ENCODE measurements at places on chromosomes 12 and 14. TPM values are rescaled to one million over a fixed set of nuclear protein-coding genes. Genes with fewer than 3 reads are reported as not detected.

- no peak for DNase-seq
These were observed 91.2 kb upstream of the BMP4 start for GRCh38 chr14:54047645-54048308.

DNA sequence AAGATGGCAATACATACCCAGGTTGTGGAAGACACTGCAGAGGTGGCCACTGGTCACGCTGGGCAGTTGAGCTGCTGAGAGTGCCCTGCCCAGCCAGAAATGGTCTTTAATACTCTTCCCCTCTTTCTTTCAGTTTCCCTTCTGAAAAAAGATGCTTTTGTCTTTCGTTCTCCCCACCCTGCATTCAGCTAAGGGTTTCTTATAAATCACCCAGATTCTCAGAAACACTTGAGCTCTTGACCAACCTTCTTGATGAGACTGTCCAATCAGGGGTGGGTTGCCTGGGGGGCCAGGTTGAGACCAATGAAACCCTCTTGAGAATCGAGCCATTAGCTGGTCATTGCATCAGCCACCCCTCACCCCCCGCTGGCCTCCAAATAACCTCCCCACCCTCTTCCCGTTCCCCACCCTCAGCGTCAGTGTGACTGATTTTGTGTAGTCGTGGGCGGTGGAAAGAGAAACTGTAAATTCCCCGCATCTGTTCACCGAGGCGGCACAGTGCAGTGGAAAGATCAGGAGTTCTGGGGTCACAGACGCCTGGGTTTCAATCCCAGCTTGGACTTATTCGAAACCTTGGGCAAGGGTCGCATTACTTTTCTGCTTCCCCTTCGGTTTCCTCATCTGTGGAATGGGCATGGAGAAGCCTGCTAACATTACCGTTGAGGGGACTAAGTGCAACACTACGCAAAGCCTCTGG lies 52.3 kb downstream of the SLC25A47 start:
- DNase-seq: peak; percentile 56

DNA sequence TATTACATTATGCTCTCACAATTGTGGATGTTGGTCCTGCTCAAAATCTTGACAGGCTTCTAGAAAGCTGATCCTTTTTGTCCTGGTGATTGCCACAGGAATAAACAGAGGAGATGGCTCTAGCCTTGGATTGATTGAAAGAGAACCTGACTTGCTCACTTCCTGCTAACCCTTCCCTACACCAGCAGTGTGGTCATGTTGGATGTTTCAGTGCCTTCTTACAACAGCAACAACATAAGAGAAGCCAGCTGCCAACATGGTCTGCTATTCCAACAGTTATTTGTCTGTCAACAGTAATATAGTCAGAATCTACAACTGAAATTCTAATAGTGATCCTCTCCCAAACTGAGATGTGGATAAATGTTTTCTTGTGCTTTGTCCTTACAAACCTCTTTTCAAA lies 311.6 kb upstream of the DIO2 start:
- no peak for DNase-seq

GRCh38 chr12:103373088-103373523 lies 122.7 kb downstream of the C12orf42 start:
- DNase-seq: no peak

GRCh38 chr12:101490286-101490920 lies 15.3 kb downstream of the SPIC start:
- DNase-seq: peak; percentile 71

GSC gene
- total RNA-seq: not detected

DNA sequence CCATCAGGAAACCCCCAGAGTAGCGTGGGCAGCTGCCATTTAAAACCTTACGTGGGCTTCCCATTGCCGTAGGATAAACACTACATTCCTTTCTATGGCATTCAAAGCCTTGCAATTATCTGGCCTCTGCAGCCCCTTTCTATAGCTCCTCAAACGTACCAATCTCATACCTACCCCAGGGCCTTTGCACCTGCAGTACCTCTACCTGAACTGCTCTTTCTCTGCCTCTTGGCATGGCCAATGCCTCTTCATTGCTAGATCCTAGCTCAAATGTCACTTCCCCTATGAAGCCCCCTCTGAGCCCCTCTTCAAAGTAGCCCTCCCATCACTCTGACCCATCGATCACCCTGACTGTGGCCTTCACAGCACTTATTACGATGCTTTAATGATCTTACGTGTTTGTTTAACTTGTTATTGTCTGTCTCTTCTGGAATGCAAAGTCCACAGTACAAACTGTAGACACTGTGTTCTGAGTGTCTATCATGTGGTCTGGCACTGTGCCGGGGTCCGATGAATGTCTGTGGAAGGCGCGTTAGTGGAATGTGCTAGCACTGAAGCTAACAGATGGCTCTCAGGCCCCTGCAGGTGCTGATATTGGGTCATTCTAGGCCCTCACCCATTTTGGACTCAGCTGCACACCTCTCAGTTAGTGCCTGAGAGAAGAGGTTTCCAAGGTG lies 157.3 kb upstream of the NOS1 start:
- DNase-seq: no peak
